ENCODE measurements at places on chromosomes 2 and 18.

GRCh38 chr2:75130171-75130570 is 69.1 kb downstream of the TACR1 start:
- DNase-seq, result peak; percentile 39

DNA sequence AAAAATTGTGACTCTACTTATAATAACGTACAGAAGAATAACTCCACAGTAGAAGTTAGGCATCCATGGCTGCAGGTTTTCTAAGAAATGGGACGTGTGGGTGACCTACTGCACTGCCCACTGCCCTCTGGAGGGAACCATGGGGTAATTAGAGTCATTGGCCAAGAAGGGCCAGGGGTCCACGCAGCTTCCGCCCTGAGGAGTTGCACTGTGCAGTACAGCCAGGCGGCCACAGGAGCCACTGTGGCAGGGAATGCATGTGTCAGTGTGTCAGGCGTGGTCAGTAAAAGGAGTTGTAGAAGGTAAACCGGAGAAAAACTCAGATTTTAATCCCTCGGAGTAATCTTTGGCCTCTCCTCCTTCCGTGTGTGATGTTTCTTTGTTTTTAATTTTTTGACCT is 24.8 kb downstream of the NCK2 start:
- DNase-seq, result peak; percentile 56

DNA sequence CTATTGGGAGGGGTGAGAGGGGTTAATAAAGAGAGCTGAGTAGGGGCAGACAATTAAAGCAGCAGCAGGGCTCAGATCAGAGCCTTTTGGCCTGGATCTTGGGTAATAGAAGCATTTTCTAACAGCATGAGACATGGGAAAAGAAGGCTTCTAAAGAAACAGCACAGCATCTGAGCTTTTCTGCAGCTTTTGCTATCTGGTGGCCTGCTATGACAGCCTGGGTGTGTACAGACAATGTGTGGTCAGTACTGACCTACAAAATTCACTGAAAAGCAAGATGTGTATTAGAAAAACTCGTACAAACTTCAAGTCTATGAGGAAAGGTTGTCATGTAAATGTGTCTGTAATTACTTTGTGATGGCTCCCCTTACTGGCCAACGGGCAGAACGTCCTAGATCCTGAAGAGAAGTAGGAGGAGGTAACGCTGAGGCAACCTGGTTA is 95.6 kb downstream of the GALNT3 start:
- DNase-seq, result peak; percentile 55

- DNase-seq, result no peak
Measured at GRCh38 chr2:158717366-158718195, 77.5 kb upstream of the DAPL1 start.

DNA sequence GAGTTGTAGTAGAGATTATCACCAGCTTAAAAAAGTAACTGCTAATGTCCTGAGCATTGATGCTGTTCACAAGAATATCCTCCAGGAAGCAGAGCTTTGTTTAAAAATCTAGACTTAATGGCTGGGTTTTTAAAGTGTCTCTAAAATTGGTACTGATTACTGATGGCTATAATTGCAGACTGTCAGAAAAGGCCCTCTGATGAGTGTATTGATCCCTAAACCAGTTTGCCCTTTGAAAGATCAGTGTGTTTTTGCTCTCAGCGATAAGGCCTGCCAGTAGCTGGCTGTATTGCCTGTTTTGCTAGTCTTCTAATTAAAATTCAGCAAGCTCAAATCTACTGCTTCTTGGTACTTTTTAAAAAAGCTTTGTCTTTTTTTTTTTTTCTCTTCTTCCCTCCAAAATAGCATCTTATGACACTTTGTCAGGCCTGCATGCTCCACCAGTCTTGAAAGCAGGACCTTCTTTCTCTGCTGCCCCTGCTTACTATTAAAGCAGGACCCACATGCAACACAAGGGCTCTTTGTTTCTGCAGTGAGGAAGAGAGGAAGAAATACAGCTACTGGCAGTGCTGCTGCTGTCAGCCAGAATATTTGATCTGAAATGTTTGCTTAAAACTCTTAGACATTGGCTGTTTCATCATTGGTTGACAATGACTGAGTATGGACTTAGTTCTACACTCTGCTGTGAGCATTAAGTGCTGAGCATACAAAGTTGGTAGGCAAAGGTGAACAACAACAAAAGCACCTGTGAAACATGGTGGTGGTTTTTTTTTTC is 1.8 kb downstream of the SEC11C start:
- DNase-seq, result no peak

GRCh38 chr2:104078431-104079157 is 775.3 kb upstream of the POU3F3 start:
- DNase-seq, result peak; percentile 45

- no peak for DNase-seq
Measured at GRCh38 chr2:926896-927295, 23.8 kb upstream of the SNTG2 start.

DNA sequence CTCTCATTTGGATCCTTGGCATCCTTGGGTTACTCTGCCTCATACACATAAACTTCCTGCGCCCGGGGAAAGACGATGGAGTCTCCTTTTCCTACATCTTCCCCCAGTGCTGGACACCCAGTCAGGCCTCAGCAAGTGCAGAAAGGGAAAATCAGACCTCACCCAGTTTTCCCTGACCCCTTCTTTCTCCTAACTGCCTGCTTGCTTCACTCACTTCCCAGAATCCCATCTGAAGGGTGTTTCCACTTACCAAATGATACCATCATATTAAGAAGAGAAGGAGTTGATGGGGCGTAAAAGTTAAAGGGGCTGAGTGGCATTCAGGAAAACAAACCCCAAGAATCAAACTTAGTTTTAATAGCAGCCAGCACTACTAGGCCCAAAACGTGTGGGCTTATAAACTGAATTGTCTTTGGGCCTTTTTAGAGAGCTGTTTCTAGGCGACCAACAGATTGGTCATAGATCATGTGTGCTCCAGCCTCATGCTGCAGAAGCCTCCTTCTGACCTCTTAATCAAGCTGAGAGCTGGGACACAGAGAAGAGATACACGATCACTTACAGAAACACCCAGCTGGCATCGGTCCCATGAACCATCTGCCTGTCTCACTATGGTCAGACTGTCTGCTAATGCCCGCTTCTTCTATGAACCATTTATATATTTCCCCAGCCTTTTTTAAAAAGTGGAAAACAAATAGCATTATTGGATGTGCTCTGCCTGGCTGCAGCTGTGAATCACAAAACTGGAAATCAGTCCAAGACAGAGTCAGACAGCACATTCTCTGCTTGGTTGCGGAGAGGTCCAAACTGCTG is 165.7 kb upstream of the SLC14A2 start:
- no peak for DNase-seq

DNA sequence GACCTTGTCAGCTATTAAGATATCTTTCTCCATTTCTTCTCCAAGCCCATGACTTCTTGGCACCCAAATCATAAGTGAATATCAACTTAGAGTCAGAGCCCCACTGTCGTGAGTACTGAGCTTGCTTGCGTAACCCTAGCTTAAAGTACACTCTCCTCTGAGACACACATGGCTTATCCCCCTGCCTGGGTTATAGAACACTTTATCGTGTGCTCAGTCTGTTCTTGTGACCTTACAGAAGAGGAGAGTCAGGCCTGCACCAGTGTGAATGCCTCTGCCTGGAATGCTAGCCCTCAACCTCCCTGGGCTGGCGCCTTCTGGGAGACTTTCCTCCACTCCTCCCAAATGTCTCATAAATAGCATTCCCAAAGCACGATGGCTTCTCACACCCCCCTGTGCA is 79.3 kb downstream of the CEP192 start:
- no peak for DNase-seq

- DNase-seq, result no peak
Measured at GRCh38 chr2:28730641-28731146, 20.9 kb upstream of the PPP1CB start.

DNA sequence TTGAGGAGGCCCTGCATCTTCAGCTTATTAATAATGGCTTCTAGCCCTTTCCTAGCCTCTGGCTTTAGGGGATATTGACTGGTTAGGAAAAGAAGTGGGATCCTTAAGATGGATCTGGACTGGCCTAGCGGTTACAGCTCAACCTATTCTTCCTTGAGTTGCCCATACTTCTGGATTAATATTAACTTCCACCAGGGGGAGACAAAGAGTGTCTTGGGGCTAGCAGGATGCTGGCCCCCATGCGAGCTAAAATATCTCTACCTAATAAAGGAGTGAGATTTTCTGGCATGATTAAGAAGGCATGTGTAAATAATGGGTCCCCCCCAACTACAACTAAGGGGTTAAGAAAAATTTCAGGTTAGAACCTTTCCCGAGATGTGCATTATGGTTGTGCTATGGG is 23.2 kb upstream of the PLA2R1 start:
- no peak for DNase-seq

GRCh38 chr2:147433822-147434221 is 411.0 kb upstream of the ACVR2A start:
- no peak for DNase-seq

- no peak for DNase-seq
Measured at GRCh38 chr2:216071111-216071851, 10.3 kb downstream of the PECR start.

GRCh38 chr2:239252801-239253200 is 148.0 kb downstream of the HDAC4 start:
- DNase-seq, result no peak

DNA sequence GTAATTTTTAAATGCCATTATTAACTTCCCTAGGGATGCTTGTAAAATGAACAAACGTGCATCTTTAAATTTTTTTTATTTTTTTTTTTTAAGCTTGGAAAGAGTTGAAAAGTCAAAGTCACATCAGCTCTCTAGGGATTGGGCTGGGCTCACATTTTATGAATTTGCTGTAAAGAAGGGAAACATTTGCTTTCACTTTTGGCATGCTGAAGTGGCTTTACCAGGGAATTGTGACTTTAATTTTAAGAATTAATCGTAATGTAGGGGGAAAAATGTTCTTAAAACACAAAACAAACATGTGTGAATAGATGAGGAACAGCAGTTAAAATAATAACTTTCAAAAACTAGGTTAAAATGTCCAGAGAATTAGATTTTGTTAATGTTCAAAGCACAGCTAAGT is 123.0 kb downstream of the AGAP1 start:
- DNase-seq, result no peak

GRCh38 chr2:217732992-217733391 is 269.8 kb downstream of the TNS1 start:
- DNase-seq, result no peak

DNA sequence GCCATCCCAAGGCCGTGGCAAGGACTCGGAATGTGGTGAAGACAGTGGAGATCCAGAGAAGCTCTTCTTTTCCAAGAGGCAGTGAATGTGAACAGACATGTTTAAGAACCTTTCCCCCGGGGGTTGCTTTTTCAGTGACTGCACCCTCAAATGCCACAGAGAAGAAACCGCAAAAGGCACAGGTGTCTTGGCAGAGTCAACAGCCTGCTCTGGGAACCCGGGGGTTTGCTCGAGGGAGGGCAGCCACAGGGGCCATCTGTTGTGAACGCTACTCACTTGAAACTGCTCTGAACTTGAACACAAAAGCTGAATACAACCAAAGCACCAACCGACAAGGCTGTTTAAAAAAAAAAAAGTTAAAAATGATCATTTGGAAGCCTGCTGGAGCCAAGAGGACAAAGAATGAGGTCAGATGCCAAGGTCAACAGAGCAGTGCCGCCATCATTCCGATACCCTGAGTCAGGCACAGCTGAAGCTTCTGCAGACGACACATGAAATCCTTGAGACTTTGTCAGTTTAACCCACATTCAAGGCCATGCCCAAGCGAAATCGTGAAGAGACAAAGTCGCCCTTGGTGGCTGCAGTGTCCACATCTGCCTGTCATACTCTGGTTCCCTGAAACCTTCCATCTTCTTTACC is 47.4 kb downstream of the PSMG2 start:
- DNase-seq, result no peak

- DNase-seq, result no peak
Measured at GRCh38 chr2:28344756-28345373, 47.8 kb upstream of the FOSL2 start.

DNA sequence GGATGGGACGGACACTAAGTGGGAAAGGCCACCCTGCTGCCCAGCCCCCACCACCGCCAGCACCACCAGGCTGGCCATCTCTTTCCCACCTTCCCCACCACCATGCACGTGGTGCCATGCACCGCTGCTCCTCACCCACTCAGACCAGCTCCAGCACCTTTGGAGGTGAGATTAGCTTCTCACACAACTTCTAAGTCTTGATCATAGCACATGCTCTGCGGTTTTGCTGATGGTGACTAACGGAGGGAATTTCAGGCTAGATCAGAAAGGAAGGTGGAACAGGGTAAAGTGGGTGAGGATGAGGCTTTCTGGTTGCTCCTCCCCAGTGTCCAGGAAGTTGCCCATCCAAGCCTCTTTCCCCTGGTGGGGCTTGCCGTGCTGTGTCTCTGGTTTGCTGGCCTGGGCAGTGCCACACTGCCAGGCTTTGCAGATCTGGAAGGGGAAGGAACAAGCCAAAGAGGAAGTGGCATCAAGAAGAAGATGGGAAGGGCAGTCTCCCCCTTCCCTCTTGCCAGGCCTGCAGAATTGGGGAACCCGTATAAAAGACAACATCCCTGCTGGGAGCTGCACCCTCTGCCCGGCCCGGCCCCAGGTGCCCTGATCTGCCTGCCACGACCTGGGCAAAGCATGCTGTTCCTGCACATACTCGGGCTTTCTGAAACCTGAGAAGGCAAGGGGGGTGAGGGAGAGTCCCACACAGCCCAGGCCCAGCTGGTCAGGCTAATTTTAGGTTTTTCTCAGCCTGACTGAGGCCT is 44.3 kb upstream of the CAB39 start:
- DNase-seq, result no peak

GRCh38 chr2:176187899-176188773 is at the start of gene HOXD1:
Gene HOXD1 (plus strand): TSS chr2:176188668. CDS start chr2:176188802, 134 bp downstream.
- DNase-seq, result peak; percentile 81

- DNase-seq, result no peak
Measured at GRCh38 chr18:44823782-44824181, 143.1 kb downstream of the SETBP1 start.

GRCh38 chr2:21277068-21278056 is 153.6 kb downstream of the TDRD15 start:
- no peak for DNase-seq

DNA sequence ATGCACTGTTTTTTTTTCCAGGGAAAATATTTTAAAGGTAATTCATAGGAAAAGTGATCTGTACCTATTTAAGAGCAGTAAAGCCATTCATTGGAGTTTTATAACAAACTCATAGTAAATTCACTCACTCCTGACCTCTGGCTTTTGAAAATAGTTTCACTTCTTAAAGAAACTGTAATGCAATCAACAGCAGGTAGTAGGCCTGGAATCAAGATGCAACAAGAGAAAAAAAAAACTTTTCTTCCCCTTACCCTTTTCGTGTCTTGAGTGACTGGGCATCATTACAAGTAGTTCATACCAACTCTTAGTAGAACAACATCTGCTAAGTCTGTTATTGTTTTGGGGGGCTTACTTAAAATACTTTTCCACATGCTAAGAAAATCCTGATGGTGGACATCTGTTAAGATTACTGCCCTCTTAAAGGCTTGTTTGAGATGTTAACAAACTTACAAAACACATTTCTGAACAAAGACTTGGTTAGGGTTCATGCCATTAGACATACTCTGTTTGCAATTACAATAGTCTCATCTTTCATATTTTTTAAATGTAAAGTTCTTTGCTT is 164.1 kb upstream of the FOSL2 start:
- no peak for DNase-seq

Data from H9 (cell line).